Germinal center (tissue), 1 donor: ENCODE measurements at places on chromosomes 16 and 17.
A peak's percentile ranks its signal among the peaks of the same experiment; 100 is the strongest.

GRCh38 chr17:40542558-40543411 is 22.5 kb downstream of the CCR7 start:
- no peak for DNase-seq

GRCh38 chr16:75379911-75380847 is 53.1 kb downstream of the CFDP1 start:
- peak; percentile 69 for DNase-seq

DNA sequence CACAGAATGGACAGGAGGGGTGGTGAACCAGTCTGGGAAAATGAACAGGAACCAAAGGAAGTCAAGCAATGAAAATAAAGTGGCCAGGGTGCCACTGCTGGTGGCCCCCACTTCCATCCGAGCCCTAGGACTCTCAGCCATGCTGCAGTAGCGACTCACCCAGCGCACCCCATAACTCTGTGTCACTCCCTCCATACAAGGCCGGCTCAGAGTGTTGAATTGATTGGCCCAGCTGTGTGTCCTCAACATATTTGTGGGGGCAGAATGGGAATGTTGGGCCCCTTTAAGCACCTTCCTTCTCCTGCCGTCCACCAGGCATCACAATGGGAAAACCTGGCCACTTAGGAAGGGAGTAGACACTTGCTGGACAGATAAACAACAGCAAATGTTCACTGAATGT is 169.0 kb upstream of the SDK2 start:
- no peak for DNase-seq

- no peak for DNase-seq
These were observed 107.0 kb upstream of the CACNG3 start for GRCh38 chr16:24149102-24149501.

DNA sequence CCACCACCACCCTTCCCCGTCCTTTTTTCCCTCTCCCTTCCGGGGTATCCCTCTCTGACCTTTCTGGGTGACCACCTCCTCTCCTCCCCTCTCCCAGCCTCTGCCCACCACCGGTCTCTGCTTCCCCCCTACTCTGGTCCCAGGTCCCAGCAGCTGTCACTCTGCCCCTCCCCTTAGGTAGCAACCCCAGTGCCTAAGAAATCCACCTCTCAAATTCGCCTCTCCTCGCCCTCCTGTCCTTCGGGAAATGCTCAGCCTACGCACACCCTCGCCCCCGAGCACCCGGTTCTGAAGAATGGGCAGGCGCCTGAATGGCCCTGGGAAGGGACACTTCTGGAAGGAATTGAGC is 775 bp upstream of the SP6 start:
- no peak for DNase-seq

DNA sequence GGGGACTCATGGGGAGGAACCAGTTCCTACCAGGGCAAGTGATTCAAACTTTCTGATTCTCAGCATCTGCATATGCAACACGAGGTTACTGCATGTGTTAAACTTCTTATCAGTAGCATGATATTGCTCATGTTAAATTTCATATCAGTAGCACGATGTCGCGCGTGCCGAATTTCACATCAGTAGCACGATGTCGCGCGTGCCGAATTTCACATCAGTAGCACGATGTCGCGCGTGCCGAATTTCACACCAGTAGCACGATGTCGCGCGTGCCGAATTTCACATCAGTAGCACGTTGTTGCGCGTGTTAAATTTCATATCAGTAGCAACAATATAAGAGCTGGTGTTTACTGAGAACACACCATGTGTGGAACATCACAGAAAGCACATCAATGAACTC is 221.6 kb downstream of the GSG1L start:
- no peak for DNase-seq

- DNase-seq, result no peak
These were observed 12.6 kb downstream of the NXPH3 start for GRCh38 chr17:49588312-49588711.

DNA sequence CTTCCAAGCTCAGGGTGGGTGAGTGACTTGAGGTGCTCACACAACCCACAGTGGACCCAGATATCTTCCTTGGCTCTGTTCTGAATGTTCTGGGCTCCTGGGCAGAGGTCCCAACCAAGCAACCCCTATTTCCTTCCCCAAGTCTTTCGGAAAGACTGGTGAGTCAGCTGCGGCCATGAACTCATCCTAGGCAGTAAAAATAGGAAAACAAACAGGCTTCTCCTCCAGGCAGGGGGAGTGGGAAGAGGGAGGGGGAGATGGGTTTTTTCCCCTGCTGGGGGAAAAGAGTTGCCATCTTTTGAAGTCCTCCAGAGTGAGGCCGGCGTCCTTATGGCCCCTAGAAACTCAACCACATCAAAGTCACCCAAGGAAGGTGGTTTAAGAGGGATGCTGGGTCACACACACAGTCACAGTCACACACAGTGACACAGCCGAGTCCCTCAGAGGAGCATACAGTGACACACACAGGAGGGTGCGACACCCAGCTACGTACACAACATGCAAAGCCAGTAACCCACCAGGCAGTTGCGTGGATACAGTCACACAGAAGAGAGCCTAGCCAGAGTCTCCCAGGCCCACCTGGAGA is 16.0 kb upstream of the DLX4 start:
- no peak for DNase-seq

DNA sequence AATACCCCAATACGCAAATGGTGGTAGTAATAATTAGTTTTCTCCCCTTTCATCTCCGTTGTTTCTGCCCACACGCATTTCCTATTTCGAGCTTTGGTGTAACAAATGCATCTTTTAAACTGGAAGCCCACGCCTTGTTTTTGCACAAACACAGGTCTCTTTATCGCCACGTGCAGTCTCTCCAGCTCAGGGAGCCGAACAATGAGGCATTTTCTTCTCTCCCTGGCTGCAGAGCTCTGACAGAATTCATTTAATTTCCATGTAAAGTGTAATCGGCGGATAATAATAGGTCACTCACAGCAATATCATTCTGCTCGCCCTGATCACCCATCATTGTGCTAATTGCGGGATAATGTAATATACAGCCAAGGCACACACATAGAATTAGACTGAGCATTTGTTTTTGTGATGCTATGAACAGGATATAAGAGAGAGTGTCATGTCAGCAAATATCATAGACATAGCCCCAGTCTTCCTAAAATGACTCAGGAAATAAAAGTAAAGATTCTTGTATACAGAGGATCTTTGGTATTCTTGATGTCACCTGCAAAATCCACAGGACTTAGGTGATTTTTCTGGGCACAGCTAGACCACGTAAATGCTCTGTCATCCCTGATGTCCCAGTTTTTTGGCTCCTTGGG is 452.6 kb upstream of the CDH11 start:
- DNase-seq, result no peak

DNA sequence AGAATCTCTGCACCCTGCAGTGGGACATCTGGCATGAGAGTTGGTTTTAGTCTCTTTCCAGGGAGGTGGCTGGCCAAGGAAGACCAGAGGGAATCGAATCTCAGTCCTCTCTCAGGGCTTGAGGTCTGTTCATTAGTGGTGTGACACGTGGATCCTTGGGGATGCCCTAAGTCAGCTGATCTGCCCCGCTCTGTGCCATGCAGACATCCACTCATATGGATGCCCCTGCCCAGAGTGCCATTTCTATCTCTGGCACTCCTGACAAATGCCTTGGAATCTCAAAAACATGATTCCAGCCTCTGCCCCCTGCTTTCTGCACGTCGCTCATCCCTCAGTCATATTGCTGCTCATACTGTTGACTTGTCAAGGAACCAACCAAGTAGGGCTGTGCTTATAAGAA is 38.8 kb downstream of the WSCD1 start:
- DNase-seq, result no peak

GRCh38 chr16:84616515-84616914 is 1.4 kb downstream of the COTL1 start:
- DNase-seq, result peak; percentile 58

- peak; percentile 70 for DNase-seq
These were observed 15.8 kb downstream of the SNX20 start for GRCh38 chr16:50665128-50665878.

DNA sequence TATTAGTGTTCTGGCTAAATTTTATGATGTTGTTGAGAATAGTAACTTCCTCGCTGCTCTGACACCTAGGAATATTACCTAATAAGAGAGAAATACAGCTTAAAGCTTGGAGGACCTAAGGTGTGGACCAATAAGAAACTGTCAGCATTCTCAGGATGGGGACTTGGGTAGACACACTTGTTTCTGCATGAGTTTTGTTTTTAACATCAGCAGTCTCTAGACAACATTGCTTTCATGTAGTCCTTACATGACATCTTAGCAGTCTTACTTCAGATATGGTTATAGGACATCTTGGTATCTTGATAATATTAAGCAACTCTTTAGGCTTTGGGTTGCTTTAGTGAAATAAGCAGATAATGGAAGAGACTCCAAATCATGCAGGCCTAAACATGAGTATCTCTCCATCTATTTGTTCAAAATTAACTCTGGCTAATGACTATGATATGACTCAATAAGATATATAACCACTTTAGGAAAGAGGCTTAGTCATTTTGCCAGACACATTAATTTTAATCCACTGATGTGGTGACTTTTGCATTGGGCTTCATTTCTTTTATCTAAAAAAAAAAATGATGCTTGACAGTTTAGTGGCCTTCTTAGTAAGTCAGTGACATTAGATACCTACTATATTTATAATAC is 84.5 kb downstream of the WNT3 start:
- no peak for DNase-seq

DNA sequence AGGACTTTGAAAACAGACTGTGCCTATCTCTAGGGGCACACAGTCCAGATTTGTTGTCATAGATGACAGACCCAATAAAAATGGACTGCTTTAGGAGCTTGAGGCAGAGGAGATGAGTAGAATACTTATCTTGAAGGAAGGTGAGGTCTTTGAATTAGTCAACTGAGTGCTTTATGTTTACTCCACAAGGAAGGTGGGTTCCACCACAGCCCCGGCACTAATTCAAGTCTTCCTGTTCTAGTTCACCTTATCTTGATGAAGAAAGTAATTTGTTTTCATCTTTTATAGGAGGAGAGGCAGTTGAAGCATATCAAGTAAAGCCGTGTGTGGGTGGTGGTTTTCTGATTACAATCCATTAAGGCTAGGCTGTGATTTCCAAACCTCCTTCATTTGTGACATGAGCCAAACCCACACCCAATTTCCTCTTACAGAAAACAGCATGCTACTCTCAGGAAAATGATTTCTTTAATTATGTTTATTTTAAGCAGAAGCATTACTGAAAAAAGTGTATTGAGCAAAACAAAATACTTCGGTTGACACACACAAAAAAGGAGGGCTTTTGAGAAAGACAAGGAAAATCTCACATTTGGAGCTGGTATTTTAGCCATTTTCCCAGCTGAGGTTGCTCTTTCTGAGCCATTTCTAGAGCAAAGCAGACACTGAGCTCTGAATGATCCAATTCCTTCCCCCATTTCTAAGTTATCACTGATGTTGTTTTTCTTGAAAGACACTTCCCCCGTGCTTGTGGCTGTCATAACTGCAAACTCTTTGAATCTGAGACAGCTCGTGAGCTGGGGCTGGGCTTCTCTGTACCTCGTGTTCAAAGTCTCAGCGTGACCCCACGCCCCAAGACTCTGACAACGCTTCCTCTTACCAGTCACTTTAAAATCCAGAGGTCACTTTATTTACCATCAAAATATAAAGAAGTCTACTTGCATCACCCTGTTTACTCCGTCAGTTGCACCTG is 35.4 kb downstream of the CDRT15 start:
- no peak for DNase-seq

DNA sequence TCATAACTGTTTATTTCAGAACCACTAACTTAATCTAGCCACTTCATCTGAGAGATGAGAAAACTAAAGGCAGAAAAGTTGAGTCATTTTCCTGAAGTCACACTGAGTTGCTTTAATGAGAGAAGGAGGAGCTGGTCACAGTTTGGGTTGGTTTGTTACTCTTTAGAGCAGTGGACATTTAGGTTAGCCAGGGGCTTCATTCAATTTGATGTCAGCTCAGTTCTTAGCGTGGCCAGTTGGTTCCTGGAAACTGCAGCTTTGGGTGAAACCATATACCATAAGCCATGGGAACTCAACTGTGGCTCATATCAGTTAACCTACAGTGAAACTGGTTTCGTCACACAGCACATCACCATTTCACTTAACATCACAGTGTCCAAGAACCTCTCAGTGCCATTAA is 59.2 kb upstream of the ADORA2B start:
- DNase-seq, result no peak

GRCh38 chr16:23407436-23408127 is 45.4 kb downstream of the COG7 start:
- no peak for DNase-seq

DNA sequence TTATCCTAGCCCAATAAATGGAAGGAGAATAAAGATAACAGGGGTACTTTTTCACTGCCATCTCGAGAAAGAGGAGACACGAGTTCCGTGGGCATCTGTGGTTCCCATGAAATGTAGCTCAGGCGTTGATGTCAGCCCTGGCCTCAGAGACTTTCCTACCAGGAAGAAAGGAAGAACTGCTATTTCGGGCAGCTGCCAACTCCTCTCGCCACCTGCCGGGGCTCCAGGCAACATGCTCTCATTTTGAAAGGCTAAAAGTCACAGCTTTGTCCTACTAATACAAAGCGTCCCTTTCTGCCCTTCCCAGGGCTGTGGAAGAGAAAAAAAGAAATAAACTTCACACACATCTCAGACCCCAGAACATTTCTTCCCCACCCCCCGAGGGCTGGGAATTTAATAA is 65.8 kb downstream of the DHRS7C start:
- DNase-seq, result no peak

- no peak for DNase-seq
These were observed 360.3 kb upstream of the ASIC2 start for GRCh38 chr17:33653399-33653788.

- DNase-seq, result no peak
These were observed 2.3 kb upstream of the PCYT2 start for GRCh38 chr17:81913394-81914102.

- DNase-seq, result no peak
These were observed 4.8 kb downstream of the MLYCD start for GRCh38 chr16:83903751-83904150.

- no peak for DNase-seq
These were observed 885.4 kb upstream of the EEF2KMT start for GRCh38 chr16:5982979-5983378.

DNA sequence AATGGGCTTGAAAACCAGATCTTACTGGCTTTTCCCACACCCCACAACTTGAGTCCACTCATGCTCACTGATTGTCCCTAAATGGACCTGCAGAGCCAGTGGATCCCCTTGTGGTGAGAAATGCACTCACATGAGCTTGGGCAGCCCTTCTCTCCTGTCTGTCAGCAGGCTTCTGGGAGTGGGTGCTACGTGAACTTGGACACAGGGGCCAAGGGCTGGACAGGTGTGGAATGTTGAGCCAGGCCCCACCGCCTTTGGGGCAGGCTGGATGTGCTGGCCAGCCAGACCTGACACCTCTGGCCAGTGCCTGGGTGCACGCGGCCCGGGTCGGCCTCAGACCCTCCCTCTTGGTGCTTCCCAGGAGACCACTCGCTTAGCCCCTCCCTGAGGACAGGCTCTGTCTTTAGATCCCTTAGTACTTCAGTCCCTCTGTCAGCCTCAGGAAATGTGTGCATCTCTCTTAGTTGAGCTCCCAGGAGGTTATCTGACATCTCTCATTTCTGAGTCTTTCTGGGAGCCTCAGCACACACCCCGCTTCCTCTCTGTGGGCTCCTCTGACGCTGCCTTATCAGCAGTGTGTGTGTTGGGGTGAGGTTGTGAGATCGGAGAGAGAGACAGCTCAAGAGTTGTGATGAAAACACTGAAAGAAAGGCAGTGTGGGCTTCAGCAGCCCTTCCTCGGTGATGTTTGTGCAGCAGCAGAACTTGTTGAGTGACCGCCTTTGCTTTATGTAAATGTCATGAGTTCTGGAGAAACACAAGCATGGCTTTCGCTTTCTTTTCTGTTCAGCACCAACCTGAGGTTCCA is 117.0 kb downstream of the RAB11FIP4 start:
- peak; percentile 48 for DNase-seq

- no peak for DNase-seq
These were observed 6.8 kb downstream of the SRCIN1 start for GRCh38 chr17:38598995-38599394.
